Head of caudate nucleus (tissue), 42 donors: ENCODE measurements at places on chromosomes 5 and 9.
A peak's percentile ranks its signal among the peaks of the same experiment; 100 is the strongest.

- no peak for DNase-seq
Measured at GRCh38 chr5:96783326-96783725, 24.4 kb downstream of the ERAP1 start.

GRCh38 chr5:72160329-72160728, 53.1 kb downstream of the MAP1B start:
- DNase-seq, result no peak

DNA sequence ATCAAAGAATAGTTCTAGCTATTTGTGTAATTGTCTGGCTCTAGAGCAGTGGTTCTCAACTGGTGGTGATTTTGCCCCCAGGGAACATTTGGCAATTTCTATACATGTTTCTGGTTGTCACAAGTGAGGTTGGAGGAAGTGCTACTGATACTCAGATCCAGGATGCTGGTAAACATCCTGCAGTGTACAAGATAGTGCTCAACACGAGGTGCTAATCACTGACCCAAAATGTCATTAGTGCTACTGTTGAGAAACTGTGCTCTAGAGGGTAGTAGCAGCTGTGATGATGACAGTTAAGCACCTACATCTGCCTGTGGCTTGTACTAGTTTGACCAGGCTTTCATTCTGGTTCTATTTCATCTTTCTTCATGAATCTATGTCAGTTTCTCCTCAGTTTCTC, 22.1 kb downstream of the LRRC19 start:
- no peak for DNase-seq

DNA sequence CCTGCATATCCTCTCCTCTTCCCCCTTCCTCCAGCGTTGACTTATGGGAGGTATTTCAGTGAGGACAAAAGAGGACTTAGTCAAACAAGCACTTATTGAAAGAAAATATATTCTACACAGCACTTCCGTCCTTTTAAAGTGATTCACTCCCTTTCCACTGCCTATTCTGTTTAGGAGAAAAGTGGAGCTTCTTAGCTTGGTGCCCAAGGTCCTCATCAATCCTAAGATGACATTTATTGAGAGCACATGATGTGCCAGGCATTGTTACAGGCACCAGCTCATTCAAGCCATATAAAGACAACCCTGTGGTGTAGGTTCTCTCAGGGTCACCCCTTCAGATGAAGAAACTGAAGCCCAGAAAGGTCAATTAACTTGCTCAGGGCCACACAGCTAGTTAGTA, 95.9 kb downstream of the KCNIP1 start:
- no peak for DNase-seq

DNA sequence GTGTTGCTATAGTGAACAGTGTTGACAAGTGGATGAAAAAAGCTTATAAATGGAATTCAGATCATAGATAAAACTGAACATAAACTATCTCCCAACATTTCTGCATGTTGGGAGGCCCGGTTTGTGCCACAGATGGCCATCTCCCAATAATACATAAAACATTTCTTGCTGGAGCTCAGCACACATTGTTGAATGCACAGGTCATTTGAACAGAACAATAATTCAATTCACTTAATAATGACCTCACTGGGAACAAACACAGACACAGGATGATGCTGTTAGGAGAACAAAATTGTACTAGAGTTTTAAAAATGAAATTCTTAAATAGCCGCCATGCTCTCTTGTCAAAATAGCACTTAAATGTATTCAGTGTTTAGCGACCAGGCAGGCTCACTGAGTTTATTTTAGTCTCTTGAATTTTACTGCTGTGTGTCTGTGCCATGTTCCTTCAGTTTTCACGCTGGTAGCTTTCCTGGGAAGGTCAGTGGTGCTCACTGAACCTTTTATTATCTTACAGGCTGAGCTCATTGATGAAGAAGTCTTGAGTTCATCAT, 85.0 kb upstream of the SSBP2 start:
- DNase-seq, result no peak

DNA sequence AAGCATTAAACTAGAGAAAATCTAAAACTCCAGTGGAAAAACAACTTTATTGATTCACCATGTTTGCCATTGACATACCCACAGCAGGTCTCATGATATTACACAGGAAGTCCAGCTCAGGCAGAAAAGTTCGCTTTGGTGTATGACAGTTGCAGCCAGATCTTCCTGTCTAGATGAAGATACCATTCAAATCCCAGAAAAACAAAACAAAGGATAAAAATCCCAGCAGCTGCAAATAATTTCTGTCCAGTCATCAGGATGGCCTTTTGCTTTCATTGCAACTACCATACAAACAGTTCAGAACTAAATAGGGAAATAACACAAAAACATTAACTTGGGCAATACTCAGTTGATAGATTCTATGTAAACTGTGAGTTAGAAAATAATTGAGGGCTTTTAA, 136.0 kb upstream of the NREP start:
- DNase-seq, result no peak

DNA sequence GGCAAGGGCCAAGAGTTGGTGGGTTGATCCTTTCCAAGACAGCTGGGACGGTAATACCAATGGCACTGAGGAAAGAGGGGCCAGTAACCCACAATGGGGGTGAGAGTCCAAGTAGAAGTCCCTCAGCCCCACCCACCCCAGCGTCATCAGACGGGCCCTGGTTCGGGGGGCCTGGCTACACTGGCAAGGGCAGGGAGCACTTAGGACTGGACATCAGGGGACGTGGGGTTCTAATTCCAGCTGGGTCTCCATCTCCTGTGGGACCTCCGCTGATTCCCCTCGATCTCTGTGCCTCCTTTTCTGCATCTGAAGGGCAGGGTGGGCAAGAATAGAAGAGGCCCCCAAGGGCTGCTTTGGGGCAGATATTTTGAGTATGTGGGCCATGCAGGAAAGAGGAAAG, 53.5 kb upstream of the FCN1 start:
- no peak for DNase-seq

- peak; percentile 55 for DNase-seq
Measured at GRCh38 chr5:142906863-142907671, 136.9 kb downstream of the ARHGAP26 start.

GRCh38 chr5:41218929-41219657, 5.8 kb upstream of the C6 start:
- no peak for DNase-seq

DNA sequence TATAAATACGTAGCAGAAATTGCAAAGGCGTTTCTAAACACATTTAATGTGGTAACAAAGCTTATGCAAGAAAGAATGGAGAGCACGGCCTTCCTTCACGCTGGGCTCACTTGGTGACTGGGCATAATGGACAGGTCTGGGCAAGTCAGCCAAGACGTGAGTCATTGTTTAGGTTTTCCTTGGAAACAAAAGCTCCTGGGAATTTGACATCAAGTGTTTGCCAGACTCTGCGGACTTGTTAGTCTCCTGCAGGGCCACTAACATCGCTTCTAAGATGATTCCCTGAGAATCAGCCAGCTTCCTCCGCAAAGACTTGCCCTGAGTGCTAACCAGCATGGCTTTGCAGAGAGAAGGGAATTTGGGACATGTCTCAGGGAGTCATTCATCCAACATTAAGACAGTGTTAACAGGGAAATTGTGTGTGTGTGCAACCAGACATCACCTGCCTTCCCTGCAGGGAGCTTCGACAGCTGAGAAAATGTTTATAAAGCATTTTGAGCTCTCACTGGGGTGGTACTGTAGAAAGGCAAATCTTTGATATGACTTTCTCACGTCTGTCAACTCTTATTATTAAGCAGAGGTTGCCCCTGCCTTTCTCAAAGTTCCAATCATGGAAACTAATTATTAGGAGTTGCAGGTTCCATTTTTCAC, 182.5 kb downstream of the NTRK2 start:
- DNase-seq, result no peak

GRCh38 chr9:12718482-12719026, 25.4 kb downstream of the TYRP1 start:
- DNase-seq, result no peak

- no peak for DNase-seq
Measured at GRCh38 chr9:84031534-84031933, 50.9 kb downstream of the RMI1 start.

GRCh38 chr9:76109953-76110352, 219.5 kb downstream of the PCSK5 start:
- no peak for DNase-seq

DNA sequence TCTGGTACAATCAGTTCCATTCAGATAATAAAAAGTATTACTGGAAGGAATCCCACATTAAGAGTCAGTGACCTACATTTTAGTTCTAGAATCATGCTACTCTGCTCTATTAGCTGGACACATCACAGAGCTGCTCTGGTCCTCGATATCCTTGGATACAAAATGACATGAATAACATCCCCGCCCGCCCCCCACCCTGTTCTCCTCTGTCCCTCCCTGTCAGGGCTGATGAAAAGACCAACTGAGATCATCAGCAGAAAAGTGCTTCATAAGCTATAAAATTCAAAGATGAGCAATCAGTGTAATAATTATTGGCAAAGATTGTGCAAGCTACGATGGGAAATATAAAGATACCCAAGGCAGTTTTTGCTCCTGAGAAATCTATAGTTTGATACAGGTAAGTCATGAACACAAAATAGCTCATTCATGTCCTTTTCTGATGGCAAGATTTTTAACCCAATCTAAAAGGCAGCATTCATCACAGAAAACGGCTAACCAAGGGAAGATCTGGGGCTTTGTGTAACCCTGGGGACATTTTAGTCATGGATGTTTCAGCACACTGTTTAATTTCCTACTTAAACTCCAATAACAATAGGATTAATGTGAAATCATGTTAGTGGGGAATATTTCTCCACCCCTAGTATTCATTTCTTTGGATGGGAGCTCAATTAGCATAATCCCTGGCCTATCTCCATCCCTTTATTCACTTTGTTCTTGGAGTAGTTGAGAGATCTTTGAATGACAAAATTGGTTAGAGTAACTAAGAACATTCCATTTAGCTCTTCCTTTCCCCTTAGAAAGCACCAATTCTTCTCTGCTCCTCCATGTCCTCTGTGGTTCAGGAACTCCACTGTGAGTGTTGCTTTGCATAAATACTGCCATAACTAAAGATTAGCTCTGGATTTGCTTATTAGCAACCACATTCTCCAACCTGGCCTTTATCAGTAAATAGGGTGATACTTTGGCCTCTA, 459.4 kb upstream of the GRIA1 start:
- DNase-seq, result no peak

DNA sequence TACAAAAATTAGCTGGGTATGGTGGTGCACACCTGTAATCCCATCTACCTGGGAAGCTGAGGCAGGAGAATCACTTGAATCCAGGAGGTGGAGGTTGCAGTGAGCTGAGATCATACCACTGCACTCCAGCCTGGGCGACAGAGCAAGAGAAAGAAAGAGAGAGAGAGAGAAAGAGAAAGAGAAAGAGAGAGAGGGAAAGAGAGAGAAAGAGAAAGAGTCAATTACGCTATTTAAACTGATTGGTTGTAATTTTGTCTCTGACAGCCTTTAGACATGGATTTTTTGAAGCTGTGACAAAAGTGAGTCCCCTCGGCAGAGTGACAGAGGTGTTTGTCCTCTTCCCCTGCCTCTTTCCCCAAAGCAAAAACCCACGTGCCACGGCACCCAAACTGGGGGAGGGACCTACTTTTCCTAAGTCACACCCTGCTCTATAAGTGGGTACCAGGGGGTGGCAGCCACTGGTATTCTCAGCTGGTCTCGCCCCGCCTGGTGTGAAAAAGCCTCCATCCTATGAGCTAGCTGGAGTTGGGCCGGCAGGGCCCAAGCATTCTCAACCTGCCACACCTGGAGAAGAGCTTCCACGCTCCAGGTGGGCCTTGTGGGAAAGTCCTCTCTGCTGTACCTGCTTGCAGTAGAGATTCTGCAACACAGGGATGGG, 3.4 kb upstream of the CFAP157 start:
- DNase-seq, result no peak

- no peak for DNase-seq
Measured at GRCh38 chr5:28324174-28324573, 1285.8 kb upstream of the CDH9 start.

DNA sequence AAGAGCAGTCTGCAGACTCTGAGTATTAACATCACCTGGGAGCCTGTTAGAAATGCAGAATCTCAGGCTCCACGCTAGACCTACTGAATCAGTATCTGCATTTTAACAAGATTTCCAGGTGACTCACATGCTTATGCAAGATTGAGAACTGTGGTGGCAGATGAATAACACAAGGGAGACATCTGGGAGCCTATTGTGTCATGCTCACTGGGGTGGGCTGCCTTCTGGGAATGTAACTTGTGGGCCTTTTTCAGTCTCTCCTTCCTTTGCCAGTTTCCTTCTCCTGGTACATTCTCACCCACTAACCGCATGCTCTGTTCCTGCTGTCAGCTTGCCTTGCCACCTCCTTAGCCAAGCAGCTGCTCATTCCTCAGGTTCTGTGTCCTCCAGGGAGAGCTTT, 176.6 kb upstream of the C9orf72 start:
- no peak for DNase-seq

- no peak for DNase-seq
Measured at GRCh38 chr5:106862450-106863193, 808.1 kb downstream of the EFNA5 start.

GRCh38 chr9:123039617-123040219, 6.3 kb downstream of the GPR21 start:
- DNase-seq, result no peak

- peak; percentile 27 for DNase-seq
Measured at GRCh38 chr5:23507278-23507685, at the start of gene PRDM9. TSS of gene PRDM9 (plus strand) at chr5:23507609. CDS start at chr5:23509034, 1,425 bp downstream.

DNA sequence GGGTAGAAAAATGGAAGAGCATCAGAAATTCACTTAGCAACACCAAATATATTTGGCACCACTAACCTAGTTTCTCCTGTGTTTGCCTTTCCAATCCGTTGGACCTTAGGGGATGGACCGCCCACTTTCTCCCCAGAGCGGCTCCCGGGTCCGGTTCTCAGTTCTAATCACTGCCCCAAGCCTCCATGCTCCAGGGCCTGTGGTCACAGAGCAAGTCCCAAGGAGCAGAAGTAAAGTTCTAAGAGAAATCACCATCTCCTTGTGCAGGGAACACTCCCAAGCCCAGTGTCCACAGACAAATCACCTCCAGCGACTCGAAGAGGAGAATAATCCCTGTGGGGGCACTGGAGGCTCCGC, 728 bp upstream of the SLC1A1 start:
- DNase-seq, result no peak

GRCh38 chr9:125075997-125076396, 67.3 kb downstream of the SCAI start:
- no peak for DNase-seq

DNA sequence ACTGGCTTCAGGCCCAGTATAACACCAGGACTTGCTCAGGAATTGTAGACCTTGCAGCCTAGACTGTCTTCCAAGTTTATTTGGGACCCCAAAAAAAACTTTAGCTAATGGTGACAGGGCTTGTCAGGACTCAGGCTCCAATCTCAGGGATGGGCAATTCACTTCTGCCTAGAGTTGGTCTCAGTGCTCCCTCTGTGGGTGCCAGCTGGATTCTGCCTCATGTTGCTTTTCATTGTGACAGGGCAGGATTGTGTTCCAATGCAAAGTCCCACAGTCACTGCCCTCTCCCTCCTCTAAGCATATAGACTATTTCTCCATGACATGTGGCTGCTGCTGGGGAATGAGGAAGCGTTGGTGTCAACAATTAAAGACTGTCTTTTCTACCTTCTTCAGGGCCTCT, 174.7 kb downstream of the CYLC2 start:
- no peak for DNase-seq

- DNase-seq, result no peak
Measured at GRCh38 chr9:99167694-99168093, 54.0 kb downstream of the ALG2 start.
